ENCODE measurements at places on chromosomes 1 and 21.
A peak's percentile ranks its signal among the peaks of the same experiment; 100 is the strongest.

DNA sequence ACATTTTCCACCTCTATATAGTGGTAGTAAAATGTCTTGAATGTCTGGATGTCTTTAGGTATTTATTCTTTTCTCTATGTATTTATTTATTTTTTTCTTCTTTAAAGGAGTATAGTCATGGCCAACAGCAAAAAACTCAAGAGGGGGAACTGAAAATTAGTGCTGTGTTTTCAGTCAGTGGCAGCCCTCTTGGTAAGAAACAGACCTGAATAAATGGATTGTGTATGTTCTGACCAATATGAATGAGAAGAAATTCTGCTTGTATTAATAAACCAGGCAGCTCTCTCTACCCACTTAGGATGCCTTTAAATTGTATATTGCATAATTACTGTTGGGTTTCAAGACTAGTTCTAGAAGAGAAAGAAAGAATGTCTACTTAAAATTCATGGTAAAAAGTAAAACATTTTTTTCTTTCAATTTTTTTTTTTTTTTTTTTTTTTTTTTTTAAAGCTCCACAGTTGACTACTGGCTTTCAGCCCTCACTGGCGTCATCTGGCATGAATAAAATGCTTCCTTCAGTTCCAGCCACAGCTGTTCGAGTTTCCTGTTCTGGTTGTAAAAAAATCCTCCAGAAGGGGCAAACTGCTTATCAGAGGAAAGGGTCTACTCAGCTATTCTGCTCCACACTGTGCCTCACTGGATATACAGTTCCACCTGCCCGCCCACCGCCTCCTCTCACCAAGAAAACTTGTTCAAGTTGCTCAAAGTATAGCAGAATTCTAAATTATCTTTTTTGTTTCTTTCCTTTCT, 101.6 kb downstream of the ZMYM4 start:
- no peak for DNase-seq

DNA sequence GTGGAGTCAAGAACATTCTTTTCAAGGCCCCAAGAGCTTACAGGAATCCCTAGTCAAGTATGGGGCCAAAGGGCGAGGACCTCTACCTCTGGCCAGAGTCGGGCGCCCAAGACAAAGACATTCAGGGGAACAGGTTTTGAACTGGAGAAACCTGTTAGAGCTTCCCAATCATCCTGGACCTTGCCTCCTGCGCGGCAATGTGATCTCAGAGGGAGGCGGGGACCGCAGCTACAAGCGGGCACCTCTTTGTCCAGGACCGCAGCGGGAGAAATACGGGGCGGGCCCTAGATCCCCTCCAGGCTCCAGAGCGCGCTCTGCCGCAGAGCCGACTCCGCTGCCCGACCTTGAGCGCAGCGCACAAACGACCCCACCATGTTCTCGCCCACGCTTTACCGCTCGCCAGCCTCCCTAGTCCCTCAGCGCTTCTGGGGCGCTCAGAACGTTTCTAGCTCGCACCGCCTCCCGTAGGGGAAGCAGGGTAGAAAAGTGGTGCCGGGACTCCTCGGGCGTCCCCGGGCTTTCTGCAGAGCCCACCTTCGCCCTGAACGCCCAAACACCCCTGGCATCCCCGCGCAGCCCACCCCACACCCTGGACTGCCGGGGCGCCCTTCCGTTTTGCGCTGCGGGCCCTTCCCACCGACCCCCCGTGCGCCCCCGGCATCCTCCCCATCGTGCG, 28.1 kb downstream of the RABIF start:
- no peak for DNase-seq

DNA sequence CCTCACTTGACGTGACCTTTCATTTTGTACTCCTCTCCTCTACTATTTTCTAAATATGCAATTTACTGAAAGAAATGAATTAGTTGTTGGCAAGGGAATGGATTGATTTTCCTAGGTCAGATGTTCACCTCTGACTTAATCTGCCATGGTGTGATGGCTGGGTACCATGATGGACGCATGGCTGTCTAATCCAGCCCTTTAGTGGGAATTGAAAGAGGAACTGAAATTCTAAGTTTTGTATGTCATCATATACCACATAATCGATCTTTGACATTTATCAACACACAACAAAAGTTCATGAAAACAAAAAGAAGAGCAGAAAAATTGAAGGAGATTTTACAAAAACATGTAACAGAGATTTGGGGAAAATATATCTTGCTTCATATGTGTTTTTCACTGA, 331.3 kb upstream of the SNX7 start:
- no peak for DNase-seq

- no peak for DNase-seq
Observed at GRCh38 chr1:80989455-80989854, 811.3 kb upstream of the ADGRL2 start.

DNA sequence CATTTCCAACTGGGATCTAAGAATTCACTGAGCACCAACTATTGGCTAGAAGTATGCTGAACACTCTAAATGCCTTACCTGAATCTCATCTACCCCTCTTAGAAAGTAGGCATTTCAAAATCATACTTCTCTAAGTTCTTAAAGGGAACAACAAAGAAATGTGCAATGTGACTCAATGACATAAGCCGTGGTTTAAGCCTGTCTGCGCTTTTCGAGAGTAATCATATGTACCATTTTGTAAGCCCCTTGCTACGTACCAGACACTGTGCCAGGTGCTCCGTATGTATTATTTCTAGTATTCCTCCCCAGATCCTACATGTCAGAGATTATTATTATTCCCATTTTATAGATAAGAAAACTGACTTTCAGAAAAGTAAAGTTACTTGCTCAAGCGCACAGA, 454.2 kb downstream of the SETD4 start:
- DNase-seq = no peak

DNA sequence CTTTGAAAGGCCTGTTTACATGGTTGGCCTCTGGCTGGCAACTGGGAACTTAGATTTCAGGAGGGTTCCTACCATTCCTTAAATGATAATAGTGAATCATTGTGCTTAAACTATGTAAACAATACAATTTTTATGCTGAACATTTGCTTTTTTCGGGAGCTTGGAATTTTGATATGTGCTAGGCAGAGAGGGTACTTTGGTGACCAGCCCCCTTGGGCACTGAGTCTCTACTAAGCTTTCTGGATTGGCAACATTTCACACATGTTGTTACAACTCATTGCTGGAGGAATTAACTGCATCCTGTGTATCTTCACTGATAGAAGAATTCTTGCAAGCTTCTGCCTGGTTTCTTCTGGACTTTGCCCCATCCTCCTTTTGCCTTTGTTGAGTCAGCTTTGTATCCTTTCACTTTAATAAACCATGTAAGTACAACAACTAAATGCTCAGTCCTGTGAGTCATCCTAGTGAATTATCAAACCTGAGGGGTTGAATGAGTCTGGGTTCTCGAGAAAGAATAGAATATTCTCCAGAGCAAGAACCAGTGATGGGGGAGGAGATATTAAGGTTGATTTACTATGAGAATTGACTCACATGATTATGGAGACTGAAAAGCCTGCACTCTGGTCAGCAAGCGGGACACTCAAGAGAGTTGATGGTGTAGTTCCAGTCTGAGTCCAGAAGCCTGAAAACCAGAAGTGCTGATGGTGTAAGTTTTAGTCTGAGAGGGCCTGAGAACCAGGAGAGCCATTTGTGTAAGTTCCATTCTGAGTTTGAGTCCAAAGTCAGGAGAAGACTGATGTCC, 3.1 kb upstream of the SLC16A4 start:
- DNase-seq = no peak

GRCh38 chr1:168261390-168261789, 19.3 kb upstream of the TBX19 start:
- no peak for DNase-seq

DNA sequence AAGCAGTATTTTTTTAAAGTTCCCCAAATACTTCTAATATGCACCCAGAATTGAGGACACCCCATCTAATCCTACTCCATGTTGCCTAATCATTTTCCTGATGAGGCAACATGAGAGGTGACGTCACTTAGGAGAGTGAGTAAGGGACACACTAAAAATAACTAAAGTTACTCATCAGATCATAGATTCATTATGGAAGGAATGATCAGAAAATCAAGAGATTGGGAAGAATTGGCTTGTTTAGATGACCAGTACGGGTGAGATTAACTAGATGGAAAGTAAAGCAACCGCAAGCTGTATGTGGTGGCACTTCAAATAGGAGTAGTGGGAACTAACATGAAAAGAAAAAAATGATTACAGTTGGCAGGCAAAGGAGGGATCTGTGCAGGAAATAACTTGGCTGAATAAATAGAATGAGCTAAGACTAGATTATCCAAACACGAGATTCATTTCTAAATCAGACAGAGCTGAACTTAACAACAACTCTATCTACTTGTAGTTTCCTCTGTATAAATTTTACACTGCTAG, 61.4 kb upstream of the CXADR start:
- DNase-seq = peak; percentile 76

DNA sequence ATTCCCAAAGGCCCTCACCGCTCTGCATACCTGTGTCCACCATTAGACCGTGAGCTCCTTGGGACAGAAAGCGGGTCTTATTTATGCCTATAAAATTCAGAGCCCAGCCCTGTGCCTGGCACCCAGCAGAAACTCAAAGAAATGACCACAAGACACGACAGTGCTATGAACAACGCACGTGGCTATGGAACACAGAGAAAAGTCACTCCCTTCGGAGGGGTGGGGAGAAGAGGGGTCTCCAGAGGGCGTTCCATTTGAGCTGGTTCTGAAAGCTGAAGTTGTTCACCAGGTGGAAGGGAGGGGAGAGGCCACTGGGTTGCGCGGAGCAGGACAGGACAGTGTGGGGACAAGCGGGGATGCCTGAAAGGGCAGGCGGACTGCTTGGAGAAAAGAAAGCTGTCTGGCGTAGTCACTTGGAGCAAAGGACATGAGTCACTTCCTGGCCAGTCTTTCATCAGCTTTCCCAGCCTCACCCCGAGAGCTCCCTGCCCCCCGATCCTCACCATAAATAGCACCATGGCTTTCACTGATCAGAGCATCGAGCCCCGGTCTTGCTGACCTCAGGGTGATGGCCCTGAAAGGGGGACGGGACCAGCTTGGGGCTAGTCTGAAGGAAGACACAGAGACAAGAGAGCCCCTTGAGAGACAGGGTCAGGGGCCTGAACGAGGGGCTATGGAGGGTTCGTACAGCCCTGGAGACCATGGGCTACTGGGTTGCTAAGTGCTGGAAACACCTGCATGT, 28.5 kb downstream of the ECE1 start:
- peak; percentile 95 for DNase-seq

GRCh38 chr1:198254521-198254920, 97.7 kb downstream of the NEK7 start:
- DNase-seq = no peak

GRCh38 chr1:72936942-72937341, 654.6 kb upstream of the NEGR1 start:
- no peak for DNase-seq

GRCh38 chr1:97770376-97770775, 150.5 kb downstream of the DPYD start:
- no peak for DNase-seq

DNA sequence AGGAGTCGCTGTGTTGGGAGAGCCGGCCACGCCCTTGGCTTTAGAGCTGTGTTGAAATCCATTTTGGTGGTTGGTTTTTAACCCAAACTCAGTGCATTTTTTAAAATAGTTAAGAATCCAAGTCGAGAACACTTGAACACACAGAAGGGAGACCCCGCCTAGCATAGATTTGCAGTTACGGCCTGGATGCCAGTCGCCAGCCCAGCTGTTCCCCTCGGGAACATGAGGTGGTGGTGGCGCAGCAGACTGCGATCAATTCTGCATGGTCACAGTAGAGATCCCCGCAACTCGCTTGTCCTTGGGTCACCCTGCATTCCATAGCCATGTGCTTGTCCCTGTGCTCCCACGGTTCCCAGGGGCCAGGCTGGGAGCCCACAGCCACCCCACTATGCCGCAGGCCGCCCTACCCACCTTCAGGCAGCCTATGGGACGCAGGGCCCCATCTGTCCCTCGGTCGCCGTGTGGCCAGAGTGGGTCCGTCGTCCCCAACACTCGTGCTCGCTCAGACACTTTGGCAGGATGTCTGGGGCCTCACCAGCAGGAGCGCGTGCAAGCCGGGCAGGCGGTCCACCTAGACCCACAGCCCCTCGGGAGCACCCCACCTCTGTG, 4.7 kb downstream of the C1orf35 start:
- no peak for DNase-seq

DNA sequence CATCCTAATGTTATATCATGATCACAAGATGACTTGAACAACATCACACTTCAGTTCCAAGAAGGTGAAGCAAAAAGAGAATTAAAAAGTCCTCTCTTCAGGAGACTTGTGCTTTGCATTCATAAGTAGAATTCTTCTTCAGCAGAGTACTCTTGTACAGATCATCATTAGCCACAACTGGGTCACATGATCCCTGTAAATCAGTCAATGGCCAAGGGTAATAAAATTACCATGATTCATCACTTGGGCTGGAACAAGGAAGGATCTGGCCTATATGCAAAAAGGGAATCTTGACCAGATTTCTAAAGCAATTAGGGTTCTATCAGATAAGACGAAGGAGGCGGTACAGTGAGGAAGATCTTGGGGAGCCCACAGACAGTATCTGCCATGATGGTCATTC, 458.0 kb upstream of the DEPDC1 start:
- DNase-seq = no peak

DNA sequence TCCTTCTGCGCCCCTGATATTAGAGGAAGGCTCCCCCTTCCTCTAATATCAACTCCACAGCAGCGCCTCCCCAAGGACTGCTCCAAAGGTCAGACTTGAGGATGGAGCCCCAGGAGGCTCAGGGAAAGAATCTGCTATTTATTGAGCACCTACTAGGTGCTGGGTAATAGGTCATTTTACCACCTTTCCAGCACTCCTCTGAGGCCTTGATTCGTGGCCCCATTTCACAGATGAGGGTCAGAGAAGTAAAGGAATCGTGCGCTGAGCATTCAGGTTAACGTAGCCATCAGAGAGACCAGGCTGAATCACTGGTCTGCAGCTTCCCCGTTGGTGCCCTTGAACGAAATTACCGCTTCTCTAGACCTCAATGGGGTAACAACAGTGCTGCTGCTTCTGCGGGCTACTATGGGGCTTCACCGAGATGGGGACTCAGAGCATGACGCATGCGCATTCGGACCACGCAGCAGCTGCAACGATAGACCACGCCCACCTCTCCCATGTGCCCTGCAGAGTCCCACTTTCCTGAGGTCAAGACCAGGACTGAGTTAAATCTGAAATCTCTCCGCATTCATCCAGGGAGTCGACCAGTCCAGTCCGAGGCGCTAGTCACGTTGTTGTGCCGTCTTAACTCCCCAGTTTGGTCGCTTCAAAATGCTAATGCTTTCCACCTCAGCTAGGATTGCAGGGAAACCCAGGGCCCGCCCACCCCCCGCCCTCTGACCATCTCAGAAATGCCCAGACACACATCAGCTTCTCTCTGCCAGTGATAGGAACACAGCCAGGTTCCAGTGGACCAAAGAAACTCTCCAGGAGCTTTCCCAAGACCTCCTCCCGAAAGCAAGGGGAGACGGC, 12.9 kb downstream of the CAMK2N1 start:
- DNase-seq = no peak
